ENCODE measurements at places on chromosomes 13 and 19.

GRCh38 chr13:41956272-41956671 is 4.6 kb downstream of the VWA8 start:
- DNase-seq, result no peak

GRCh38 chr13:20193162-20193906 is 596 bp upstream of the GJB2 start:
- DNase-seq, result no peak

GRCh38 chr19:690203-690602 is 5.0 kb downstream of the PRSS57 start:
- no peak for DNase-seq

DNA sequence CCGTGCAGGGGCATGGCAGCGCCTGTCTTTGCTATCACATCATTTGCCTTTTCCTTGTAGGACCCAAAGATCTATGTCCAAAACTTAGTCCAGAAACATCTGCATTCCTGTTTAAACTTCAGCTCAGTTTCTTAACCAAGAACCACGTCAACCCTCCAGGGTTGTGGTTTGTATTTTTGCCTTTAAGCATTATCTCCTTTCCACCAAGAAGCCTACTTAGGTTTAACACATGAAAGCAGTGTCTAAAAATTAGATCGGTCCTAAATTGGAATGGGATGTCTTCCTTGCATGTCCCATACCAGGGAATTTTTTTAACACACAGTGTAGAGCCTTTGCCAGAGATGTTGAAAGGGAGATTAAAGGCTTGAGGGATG is 38.8 kb downstream of the DHRS12 start:
- no peak for DNase-seq

DNA sequence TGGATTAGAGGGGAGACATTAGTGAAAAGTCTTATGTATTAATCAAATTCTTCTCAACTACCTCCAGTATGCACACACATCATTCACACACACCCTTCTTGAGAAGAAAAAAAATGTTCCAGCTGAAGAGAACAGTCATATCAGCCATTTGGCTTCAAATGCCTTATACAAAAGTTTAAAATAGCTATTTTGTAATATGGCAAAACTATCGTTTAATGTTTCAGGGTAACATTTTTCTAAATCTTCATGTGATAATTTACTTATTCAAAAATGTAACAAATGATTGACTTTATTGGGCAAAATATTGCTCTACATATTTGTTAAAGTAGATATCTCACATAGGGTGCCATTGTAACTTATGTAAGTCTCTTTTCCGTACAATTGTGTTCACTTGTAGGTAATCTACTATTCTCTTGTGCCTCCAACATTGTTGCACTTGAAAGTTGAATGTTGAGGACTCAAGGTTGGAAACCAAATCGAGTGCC is 13.6 kb downstream of the ZIC2 start:
- no peak for DNase-seq

- no peak for DNase-seq
Measured at GRCh38 chr19:13241231-13242104, 91.3 kb downstream of the IER2 start.

DNA sequence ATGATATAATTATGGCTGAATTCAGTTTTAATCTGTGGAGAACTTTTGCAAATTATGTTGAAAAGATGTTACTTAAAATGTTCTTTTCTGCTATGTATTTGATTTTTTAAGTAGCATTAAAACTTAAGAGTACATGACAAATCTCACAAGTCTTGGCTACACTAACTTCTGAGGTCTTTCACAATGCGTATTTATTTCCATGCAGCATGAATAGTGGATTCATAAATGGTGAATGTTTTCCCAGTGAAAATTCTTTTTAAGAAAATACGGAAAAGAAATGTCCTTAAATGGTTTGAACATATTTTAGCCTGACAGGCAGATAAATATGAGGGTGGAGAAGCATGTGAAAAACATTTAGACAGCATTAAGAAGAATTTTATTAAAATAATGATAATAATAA is 30.2 kb downstream of the GARRE1 start:
- DNase-seq, result no peak

DNA sequence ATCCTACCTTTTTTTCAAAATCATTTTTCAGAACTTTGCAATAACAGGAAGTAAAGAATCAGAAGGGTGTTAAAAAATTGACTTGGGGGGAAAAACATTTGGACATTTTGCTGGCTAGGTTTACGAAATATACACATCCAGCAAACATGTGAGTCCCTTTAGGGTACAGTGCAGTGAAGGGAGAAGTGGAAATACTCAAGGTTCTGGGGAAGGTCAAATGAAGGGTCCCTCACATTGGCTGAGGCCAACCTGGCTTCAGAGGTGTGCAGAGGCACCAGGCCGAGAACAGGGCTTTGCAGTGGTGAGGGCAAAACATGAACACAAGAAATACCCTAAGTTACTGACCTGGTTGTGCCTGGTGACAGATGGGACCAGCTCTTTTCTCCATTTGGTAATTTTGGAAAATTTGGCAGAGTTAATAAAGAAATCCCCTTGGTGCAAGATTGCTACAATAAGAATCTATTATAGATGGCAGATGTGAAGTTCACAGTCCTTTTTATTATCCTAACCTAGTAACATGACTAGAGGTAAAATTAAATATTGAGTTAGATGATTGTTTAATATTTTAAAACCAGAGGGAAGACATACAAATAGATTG is 1.5 kb upstream of the UPF3A start:
- no peak for DNase-seq

DNA sequence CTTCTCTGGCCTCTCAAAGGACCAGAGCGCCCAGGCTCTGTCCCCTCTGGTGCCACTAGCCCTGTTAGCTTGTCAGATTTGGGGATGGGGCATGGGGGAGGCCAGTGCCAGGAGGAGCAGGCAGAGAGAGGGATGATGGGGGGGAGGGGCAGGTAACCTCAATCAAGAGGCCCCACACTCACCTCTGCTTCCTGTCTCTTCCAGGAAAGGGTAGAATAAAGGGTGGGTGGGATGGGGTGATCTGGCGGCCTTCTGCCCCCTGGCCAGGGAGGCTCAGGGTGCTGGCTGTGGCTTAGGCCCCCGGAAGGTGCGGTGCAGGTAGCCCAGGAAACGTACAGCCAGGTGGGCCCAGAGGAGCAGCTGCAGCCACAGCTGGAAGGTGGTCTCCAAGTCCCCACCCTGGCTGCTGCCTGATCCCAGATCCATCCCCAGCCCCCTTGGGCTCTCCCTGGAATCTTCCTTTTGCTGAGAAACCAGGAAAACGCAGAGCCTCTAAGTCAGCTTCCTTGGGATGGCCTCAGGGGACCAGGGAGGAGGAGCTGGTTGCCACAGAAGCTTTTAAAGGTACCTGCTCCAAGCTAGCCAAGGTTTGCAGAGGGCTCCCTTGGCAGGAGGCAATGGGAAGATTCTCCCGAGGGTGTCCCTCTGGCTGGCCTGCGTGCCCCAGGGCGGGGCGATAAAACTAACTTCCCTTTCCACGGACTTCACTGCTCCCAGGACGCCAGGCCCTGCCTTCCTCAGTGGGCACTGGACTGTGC is 5.3 kb downstream of the PRKACA start:
- no peak for DNase-seq

GRCh38 chr13:74816737-74817136 is 665.2 kb downstream of the TBC1D4 start:
- DNase-seq, result no peak

- DNase-seq, result no peak
Measured at GRCh38 chr19:28435551-28436271, 777.2 kb downstream of the UQCRFS1 start.

DNA sequence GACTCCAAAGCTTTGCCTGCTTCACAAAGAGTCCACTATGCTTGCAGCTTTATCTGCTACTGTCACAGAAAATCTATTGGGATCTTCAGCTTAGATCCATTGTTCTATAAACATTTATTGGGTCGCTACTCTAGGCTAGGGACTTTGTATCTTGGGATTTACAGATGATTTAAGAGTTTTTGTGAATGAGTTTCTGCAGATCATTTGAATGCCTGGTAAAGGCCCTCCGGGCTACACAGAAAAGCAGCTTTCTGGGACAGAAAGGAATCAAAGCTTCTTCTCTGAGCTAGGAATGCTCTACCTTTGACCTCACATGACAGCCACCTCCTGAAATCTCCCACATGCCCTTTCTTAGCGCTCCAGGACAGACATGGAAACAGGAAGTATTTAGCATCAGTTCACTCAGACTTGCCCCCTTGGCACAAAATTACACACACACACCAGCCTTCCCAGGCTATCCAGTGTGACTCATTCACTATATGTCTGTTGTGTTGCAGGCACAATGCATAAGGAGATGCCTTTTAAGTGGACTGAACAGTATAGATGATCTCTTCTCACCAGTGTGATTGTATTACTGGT is 492.4 kb downstream of the DACH1 start:
- DNase-seq, result no peak

DNA sequence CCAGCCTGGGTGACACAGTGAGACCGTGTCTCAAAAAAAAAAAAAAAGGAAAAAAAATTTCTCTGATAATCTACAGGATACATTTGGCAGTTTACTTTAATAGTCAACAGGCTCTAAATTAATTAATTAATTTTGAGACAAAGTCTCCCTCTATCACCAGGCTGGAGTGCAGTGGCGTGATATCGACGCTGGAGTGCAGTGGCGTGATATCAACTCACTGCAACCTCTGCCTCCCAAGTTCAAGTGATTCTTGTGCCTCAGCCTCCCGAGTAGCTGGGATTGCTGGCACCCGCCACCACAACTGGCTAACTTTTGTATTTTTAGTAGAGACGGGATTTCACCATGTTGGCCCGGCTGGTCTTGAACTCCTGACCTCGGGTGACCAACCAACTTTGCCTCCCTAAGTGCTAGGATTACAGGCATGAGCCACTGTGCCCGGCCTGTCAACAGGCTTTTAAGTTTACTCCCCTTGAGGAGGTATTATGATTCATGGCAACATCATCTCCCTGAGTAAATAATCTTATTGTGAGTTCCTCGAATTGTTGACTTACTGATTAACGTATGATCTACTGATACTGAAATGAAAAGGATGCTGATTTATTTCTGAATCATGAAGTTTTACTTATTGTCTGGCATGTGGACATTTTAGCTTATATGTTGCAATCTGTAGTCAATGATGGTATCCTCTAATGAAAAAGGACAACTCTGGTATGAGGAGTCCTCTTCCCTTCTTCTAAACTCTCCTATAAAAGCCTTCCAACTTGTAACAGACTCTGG is 21.3 kb upstream of the MTRF1 start:
- DNase-seq, result no peak

GRCh38 chr13:111866731-111867245 is 200.2 kb upstream of the SOX1 start:
- no peak for DNase-seq

- no peak for DNase-seq
Measured at GRCh38 chr19:1647501-1648458, 4.6 kb downstream of the TCF3 start.
